ENCODE measurements at places on chromosomes 6 and 20.
A peak's percentile ranks its signal among the peaks of the same experiment; 100 is the strongest.

GRCh38 chr20:10781526-10781925 lies 107.7 kb upstream of the JAG1 start:
- DNase-seq = no peak

DNA sequence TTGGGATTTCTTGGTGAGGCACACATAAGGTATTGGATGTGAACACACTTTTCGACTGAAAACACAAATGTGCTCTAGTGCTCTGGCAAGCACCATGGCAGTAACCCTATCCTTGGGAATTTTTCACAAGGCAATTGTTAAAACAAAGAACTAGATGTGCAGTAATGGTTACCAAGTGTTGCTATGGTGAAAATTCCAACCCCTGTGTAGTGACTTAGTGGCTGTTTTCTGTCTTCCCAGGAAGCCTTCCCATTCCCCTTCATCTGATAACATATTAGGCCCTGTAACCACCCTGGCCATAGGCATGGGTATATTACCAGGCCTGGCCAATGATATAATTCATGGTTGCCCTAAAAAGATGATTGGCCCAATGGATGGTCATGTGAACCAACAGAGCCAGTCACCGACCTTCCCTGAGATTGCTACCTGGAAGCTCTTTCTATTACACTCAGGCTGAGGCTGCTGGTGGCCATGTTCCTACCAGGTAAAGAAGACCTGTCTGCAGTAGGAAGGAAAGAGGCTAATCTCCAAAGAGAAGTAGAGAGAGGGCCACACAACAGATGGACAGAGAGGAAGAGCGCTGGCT lies 4.1 kb downstream of the C20orf202 start:
- no peak for DNase-seq

DNA sequence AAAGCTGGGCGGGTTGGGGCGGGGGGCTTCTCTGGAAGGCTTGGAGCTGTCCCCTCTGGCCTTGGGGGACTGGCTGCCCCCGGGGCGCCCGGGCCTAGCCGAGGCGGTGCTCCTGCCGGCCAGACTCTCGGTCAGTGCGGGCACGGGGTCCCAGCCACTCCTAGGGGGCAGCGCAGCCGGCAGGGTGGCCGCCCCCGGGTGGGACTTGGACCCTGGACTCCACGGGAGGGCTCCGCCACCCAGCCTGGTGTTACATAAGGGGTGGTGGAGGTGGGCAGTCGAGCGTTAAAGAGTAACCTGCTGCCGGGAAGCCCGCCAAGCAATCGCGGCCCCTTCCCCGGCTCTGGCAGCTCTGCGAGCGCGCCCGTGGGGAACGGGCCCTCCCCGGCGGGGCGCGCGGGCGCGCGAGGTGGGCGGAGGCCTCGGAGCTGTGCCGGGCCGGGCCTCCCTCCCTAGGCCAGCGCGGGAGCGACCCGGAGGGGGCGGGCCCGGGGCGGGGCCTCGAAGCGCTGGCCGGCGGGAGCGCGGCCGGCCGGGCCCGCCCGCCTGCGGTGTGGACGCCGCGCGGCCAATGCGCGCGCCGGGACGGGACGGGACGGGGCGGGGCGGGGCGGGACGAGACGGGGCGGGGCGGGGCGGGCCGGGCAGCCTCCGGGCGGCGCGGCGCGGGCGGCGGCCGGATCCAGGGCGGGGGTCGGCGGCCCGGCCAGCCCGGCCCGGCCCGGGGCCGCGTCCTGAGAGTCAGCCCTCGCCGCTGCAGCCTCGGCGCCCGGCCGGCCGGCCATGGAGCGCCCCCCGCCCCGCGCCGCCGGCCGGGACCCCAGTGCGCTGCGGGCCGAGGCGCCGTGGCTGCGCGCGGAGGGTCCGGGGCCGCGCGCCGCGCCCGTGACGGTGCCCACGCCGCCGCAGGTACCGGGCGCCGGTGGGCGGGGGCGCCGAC lies at the start of gene SLC2A4RG:
SLC2A4RG (plus strand) TSS at position 647 of the 940 bp plus-strand sequence; CDS start at position 784, 137 bp downstream.
- peak; percentile 57 for DNase-seq

- DNase-seq = no peak
Measured at GRCh38 chr20:43999848-44000247, 85.2 kb downstream of the TOX2 start.

DNA sequence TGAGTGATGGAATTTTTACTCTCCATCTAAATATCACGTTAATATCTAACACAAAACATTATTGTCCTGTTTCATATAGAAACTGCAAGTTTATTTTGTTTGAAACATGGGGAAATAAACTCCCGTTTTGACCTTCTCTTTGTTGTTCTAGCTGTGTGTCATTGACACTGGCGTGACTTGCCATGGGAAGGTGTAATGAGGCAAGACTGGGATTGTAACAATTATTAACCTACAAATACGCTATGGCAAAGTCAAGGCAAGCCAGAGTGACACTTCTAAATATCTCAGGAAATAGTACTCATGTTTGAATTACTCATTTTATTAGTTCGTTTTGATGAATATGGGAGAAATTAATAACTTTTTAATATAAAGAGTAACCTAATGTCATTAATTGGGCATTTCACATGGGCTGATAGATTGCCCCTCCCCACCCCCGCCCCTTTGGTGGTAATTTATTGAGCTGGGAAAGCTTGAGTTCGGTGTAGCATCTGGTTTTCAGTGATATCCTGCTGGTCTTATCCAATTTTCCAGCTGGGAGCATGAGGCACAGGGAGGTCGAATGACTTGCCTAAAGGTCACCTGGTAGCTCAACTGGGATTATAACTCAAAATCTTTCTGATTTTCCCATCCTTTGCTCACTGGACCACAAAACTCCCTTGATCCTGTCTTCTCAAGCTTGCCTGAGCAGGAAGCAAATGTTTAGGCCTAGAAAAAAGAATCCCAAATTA lies 380.6 kb upstream of the JAG1 start:
- no peak for DNase-seq

- DNase-seq = no peak
Measured at GRCh38 chr20:50664254-50664653, 27.1 kb downstream of the RIPOR3 start.

DNA sequence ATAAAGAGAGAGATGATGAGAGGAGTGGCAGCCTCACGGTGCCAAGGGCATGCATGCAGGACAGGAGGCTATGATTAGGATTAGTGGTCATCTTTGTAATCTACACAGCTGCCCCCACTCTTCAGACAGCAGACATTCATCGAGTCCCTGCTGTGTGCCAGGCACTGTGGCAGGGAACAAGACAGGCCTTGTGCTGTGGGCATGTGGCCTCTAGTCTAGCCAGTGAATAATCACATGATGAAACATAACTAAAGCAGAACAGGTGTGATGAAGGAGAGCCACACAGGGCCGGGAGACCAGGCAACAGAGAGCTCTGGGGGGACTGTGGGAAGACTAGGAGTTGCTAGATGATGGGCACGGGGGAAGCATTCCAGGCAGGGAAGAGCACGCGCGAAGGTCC lies 22.2 kb downstream of the TOX2 start:
- DNase-seq = no peak

GRCh38 chr6:156780102-156780641 lies 3.0 kb downstream of the ARID1B start:
- peak; percentile 58 for DNase-seq

DNA sequence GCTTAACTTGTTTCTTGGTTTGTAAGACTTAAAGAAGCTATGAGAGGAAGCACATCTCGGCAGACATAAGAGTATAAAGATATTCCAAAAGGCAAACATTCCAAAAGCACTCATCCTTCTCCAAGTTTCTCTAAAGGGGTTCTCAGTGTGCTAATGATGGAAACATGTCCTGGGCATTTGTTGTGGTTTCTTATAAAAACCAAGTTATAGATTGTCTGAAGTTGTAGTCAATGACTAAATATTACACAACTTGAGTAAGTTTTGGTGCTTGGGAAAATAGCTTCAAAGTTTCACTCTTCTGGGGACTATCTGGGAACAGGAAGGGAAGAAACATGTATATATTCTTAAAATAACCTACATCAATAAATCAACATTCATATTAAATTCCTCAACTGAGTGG lies 128.3 kb upstream of the TBX18 start:
- no peak for DNase-seq

DNA sequence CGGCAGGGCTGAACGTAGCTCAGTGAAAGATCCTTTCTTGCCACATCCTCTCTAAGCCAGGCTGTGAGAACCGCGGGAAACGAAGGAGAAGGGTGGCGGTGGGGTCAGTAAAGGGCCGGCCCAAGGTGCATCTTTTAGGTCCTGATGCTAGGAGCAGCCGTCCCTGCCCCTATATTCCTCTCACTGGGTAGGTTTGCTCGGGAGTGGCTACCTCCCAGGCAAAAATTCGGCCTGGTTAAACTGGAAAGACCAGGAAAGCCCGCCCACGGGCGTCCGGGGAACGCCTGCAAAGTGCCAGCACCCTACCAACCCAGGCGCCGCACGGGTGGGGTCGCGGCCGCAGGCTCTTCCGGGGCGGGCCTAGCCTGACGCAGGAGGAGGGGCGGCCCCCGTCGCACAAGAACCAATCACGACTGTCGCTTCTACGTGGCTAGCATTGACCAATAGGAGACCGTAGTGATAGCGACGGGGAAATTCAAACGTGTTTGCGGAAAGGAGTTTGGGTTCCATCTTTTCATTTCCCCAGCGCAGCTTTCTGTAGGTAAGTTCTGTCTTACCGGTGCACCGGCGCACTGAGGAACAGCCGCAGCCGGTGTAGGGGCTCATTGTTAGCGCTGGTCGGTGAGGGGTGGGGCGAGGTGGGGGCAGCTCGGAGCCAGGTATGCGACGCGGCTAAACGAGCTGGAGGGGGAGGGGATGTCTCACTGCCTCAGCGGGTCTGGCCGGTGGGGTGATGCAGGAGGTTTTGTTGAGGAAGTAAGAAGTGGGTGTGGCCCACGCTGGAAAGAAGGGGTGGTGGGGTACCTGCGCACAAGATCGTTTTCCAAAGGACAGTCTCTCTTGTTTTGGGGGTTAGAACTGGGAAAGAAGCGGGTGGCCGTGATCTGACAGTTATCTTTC lies at the start of gene TTK:
TTK (plus strand) TSS at position 477 of the 900 bp plus-strand sequence. CDS start 1,195 bp downstream, outside the sequence.
- DNase-seq = peak; percentile 86

DNA sequence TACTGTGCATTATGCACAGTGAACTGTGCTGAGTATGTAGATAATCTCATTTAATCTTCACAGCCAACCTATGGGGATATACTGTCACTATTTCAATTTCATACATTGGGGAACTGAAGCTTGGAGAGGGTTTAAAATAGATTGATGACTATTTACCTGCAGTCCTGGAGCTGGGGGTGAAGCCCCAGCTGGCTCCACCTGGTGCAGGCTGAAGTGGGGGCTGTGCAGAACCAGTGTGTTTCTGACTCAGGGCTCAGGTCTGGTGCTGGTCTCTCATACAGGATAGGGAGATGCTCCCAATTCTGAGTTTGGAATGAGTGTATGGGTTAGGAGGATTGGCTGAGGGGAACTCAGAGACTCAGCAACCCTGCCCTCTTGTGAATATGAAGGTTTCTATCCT lies 176.1 kb upstream of the CEP162 start:
- DNase-seq = no peak

GRCh38 chr20:43755851-43756250 lies 29.0 kb upstream of the GTSF1L start:
- DNase-seq = no peak

GRCh38 chr6:80223743-80224212 lies 117.3 kb downstream of the BCKDHB start:
- DNase-seq = no peak

DNA sequence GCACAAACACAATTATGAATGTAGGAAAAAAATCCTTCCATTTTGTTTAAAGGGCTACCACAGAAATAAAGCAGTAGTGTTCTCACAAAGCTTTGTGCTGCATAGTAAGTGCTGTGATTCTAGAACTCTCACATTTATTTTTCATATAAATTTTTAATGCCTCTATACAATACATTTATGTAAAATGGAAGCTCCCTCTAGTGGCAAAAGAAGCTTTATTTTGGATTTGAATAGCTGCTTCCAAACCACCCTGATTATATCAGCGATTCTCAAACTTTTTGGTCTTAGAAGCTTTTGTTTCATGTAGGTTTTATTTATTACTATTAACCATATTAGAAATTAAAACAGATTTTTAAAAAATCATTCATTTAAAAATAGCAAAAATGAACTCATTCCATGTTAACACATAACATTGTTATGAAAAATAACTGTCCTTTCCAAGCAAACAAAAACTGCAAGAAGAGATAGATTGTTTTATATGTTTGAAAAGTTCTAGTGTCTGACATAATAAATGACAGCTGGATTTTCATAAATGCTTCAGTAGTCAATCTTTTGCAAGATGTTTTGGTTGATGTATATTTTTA lies 38.4 kb downstream of the HS3ST5 start:
- no peak for DNase-seq

DNA sequence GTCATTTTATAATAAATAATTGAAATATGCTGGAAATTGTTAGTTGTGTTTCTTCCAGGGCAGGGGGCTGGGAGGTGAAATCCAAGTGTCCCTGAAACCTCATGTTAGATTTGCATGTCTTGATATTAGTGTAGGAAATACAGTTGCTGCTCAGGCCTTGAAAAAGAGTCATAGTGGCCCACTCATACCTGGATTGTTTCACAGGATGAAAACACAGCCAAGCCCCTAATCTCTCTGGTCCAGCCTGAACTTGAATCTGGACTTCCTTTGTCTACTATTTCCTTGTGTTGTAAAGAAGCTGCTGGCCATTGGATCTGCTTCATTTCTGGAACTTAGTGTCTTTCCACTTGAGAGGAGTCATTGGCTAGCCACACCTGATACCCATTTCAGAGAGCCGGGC lies 108.8 kb upstream of the JARID2 start:
- DNase-seq = no peak

DNA sequence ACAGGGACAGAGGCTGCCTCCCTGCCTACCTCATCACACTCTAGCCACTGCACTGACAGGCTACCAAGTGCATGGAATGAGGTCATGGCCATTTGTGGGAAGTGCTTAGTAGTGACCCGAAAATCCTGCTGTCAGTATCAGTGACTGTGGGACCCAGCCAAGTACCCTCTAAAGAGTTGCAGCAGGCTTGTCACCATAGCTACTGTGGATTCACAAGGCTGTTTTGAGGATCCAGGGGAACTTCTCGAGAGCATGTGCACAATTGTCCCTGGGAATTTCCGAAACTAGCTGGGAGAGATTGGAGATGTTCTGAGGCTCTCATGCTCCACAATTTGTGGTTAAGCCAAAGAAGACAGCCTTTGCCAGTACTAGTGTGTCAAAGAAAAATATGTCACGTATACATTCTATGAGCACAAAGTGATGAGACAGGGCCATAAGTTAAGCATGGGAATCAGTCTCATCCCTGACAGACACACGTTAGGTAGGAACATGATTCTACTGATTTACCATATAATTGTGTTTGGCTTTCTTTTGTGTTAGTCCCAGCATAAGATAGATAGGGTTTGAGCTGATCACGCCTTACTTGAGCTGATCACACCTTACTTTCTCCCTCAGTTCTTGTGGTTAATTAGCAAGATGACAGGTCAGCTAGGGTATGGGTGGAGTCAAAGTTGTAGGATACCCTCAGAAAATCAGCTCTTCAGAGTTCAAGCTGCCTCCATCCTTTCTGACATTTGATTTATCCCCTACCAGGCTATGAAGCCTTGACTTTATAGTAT lies 42.6 kb upstream of the TMEM170B start:
- no peak for DNase-seq

- DNase-seq = no peak
Measured at GRCh38 chr20:22962567-22963439, 72.3 kb upstream of the SSTR4 start.

DNA sequence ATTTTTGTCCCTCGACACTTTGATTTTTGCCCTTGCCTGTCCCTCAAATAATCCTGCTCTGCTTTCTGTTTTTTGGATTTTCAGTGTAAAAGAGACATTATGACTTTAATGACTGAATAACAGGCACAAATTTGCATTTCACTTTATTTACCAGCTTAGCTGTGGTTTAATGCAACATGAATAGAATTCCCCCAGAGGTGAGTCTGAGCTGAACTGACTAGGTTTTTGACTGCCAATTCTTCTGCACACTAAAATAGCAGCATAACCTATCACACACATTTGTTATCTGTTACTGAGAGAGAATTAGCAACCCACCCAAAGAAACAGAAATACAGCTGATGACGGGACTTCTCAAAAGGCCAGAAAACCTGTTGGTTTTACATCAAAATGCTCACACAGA lies 3.9 kb upstream of the RBM24 start:
- no peak for DNase-seq
